ENCODE measurements at places on chromosomes 3 and 15. TPM values are rescaled to one million over a fixed set of nuclear protein-coding genes. Genes with fewer than 3 reads are reported as not detected.

The SERPINI2 gene
- 0.13 TPM for total RNA-seq

DNA sequence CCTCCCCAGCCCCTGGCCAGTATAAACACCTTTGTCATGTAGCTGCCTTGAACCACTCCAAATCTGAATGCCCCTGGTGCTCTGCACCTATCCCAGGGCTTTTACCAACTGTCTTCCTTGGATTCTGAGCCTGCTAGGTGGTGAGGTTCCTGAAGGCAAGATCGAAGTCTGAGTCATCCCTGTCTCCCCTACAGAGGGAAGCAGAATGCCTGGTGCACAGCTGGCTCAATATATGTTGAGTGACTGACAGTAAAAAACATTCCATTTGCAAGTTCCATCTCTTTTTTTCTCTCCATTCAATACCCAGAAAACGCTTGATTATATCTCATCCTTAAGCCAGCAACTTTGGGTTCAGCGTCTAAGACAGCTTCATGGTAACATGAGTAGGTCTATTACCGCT lies 24.7 kb downstream of the SLC24A1 start:
- H3K27me3 ChIP-seq = no peaks in the 10 kb centered on the region
- no peak overlapping the region for H3K27ac ChIP-seq
- no peak overlapping the region for H3K4me3 ChIP-seq
- no peaks in the 10 kb centered on the region for H3K4me1 ChIP-seq

The SEMA3G gene
- not detected for total RNA-seq

GRCh38 chr3:23776352-23776891 lies 29.3 kb upstream of the UBE2E1 start:
- no peak for DNase-seq
- no peak overlapping the region for H3K27ac ChIP-seq
- no peaks in the 10 kb centered on the region for H3K4me1 ChIP-seq
- no peaks in the 10 kb centered on the region for H3K36me3 ChIP-seq
- peaks cover 11% of the 10 kb centered on the region for H3K27me3 ChIP-seq

The EPHA3 gene
- total RNA-seq = not detected

DNA sequence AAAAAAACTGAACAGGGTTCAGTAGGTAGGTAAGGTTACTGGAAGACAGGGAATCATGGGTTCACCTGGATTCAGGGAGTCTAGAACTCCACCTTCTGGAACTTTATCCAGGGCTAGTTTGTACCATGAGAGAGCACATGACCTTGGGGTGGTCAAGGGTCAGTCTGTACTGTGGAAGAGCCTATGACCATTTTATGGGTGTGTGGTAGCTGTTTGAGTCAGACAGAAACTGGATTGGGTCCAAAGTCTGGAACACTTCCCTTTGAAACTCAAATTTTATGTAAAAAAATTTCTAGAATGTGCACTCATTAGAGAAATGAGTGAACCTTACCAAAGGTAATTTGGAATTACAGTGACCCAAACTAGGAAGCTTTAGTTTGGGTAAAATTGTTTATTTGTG lies 486.0 kb upstream of the AGTR1 start:
- H3K4me3 ChIP-seq = no peak overlapping the region
- H3K4me1 ChIP-seq = no peaks in the 10 kb centered on the region
- no peak overlapping the region for H3K27ac ChIP-seq
- no peaks in the 10 kb centered on the region for H3K36me3 ChIP-seq

DNA sequence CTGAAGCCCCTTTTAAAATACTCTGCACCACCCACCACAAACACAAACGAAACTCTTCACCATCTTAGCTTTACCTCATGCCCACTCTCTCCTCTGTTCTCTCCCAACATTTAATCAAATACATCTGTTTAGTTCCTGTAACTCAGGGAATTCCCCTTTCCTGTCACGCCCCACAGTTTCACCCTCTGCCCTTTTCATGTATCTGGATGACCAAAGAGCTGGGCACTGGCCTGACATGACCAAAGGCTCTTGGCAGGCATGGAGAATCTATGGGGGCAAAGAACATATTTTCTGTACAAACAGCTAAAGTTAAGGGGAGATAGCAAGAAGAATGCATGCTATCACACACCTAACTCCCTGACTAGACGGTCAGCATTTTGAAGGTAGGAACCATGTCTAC lies 270.0 kb downstream of the TBL1XR1 start:
- H3K4me3 ChIP-seq = no peak overlapping the region
- H3K27me3 ChIP-seq = no peaks in the 10 kb centered on the region
- H3K27ac ChIP-seq = no peak overlapping the region

- no peak for DNase-seq
- H3K27ac ChIP-seq = no peak overlapping the region
- no peaks in the 10 kb centered on the region for H3K27me3 ChIP-seq
- no peaks in the 10 kb centered on the region for H3K36me3 ChIP-seq
Observed at GRCh38 chr3:61606196-61606595, 44.8 kb downstream of the PTPRG start.

The TMEM207 gene
- total RNA-seq = not detected

The SLC24A5 gene
- total RNA-seq = not detected

The OXTR gene
- 1.2 TPM for total RNA-seq

The CPNE9 gene
- total RNA-seq = not detected

DNA sequence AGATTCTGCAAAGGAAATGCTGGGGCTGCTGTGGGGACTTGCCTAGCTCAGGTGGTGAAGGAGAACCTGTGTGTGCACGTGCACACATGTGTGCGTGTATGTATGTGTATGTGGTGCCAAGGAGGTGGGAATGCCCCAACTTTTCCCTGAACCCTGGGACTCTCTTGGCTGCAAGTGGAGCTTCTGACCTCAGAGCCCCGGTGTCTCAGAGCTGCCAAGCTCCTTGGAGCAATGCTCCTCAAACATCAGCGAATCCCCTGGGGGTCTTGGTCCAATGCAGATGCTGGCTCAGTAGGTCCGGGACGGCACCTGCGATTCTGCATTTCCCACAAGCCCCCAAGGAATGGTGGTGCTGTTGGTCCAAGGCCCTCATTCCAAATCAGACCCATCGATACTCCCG lies 5.8 kb upstream of the SLC6A20 start:
- H3K36me3 ChIP-seq = no peaks in the 10 kb centered on the region
- no peak for DNase-seq
- H3K27me3 ChIP-seq = peaks cover 27% of the 10 kb centered on the region
- no peaks in the 10 kb centered on the region for H3K4me1 ChIP-seq
- no peak overlapping the region for H3K27ac ChIP-seq

The GHSR gene
- total RNA-seq = not detected

The GOLGA6L25 gene
- not detected for total RNA-seq

GRCh38 chr3:194840661-194841514 lies 155.2 kb downstream of the FAM43A start:
- peaks cover 9% of the 10 kb centered on the region for H3K27me3 ChIP-seq
- H3K27ac ChIP-seq = no peak overlapping the region
- no peaks in the 10 kb centered on the region for H3K36me3 ChIP-seq

The CLDN1 gene
- total RNA-seq = 0.34 TPM

The IL17RE gene
- 0.72 TPM for total RNA-seq

DNA sequence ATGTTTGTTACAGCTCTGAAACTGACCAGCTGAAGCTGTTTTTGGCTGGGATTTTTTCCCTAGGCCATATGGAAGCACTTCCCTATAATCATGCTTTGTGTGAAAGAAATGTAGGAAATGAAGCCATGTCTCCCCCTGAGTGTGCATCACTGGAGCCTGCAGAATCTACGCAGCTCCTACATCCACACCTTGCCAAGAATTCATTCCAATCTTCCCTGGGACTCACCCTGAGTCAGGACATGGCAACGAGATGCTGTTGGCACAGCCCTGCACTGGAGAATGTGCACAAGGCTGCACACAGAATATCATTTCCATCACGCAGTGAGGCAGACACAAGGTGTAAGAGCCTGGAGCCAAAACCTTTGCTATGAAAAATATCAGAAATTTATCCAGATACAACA lies 189.5 kb downstream of the ADAMTSL3 start:
- no peak for DNase-seq
- no peaks in the 10 kb centered on the region for H3K27me3 ChIP-seq
- H3K36me3 ChIP-seq = no peaks in the 10 kb centered on the region
- no peak overlapping the region for H3K4me3 ChIP-seq

GRCh38 chr3:169694117-169694516 lies 30.6 kb upstream of the MECOM start:
- DNase-seq = no peak
- no peaks in the 10 kb centered on the region for H3K36me3 ChIP-seq
- H3K4me3 ChIP-seq = no peak overlapping the region

GRCh38 chr3:73766599-73767381 lies 142.0 kb upstream of the PDZRN3 start:
- no peaks in the 10 kb centered on the region for H3K4me1 ChIP-seq
- no peaks in the 10 kb centered on the region for H3K36me3 ChIP-seq
- H3K27ac ChIP-seq = no peak overlapping the region
- no peaks in the 10 kb centered on the region for H3K27me3 ChIP-seq
- H3K4me3 ChIP-seq = no peak overlapping the region

DNA sequence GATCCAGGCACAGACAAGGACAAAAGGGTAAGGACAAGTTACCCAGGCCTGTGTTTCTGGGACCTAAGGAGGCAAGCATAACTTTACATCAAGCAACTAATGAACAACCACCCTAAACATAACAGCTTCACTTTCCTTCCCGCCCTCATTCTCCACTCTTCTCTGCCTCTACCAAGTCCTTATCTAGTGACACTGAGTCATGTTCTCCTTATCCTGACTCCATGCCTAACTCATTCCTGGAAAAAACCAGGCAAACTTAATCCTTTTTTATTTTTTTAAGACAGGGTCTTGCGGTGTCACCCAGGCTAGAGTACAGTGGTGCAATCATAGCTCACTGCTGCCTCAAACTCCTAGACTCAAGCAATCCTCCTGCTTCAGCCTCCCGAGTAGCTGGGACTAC lies 44.5 kb downstream of the TMEM44 start:
- peaks cover 20% of the 10 kb centered on the region for H3K36me3 ChIP-seq
- H3K4me1 ChIP-seq = no peaks in the 10 kb centered on the region
- H3K4me3 ChIP-seq = no peak overlapping the region
- no peak for DNase-seq
- H3K27ac ChIP-seq = no peak overlapping the region

DNA sequence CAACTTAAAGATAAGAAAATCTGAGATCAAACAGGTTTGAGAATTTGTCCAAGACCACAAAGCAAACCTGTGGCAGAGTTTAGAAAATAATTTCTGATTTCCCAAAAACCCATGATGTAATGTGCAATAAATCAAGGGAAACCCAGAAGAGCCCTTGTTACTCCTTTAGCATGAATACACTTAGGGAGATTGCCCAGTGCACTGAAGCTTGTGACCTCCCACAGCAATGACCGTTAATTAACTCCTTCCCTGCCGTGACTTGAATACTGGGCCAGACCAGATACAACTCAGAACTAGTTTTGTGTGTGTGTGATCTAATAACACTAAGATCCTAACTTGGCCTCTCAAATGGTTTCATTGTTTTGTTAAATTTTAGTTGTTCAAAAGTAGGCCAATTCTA lies 2.5 kb downstream of the PRKAR2A start:
- peaks cover 13% of the 10 kb centered on the region for H3K4me1 ChIP-seq
- peak overlapping the region; percentile 79 for H3K27ac ChIP-seq
- peak overlapping the region; percentile 81 for H3K4me3 ChIP-seq
- no peaks in the 10 kb centered on the region for H3K27me3 ChIP-seq
- H3K36me3 ChIP-seq = no peaks in the 10 kb centered on the region

GRCh38 chr15:94412979-94413746 lies 181.8 kb downstream of the MCTP2 start:
- peak; percentile 1 for DNase-seq
- H3K4me1 ChIP-seq = no peaks in the 10 kb centered on the region

DNA sequence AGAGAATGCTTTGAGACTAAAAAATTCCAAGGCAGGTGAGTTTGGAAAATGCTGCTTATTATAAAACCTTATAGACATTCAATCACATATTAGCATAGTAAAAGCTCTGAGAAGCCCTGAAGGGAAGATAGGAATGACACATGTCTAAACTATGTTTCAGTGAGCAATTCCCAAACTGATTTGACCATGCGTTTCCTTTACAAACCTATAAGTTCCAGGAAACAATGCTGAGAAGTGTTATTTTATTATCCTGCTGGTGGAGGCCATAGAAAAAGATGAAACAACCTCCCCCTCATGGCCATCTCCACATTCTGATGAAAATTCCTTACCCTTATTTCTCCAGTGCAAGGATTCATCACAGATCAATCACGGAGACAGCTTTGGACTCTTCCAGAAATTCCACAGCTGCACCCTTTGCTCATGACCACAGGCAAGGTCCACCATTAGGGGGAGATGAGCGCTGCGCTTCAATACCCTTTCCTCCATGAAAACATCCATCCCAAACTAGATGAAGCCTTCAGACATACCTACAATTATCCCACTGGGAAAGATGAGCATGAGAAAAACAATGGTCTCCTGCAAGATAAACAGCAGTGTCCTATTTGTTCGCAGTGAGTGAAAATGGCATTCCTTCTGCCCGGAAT lies 372.1 kb downstream of the MAGI1 start:
- no peaks in the 10 kb centered on the region for H3K36me3 ChIP-seq
- H3K4me3 ChIP-seq = no peak overlapping the region
- H3K4me1 ChIP-seq = no peaks in the 10 kb centered on the region
- no peak for DNase-seq
- no peak overlapping the region for H3K27ac ChIP-seq
- H3K27me3 ChIP-seq = no peaks in the 10 kb centered on the region

GRCh38 chr15:99230867-99231266 lies 18.5 kb downstream of the TTC23 start:
- no peaks in the 10 kb centered on the region for H3K27me3 ChIP-seq
- H3K4me1 ChIP-seq = no peaks in the 10 kb centered on the region
- no peak overlapping the region for H3K27ac ChIP-seq
- no peak overlapping the region for H3K4me3 ChIP-seq
- no peaks in the 10 kb centered on the region for H3K36me3 ChIP-seq
- no peak for DNase-seq

- H3K27ac ChIP-seq = no peak overlapping the region
- H3K4me1 ChIP-seq = no peaks in the 10 kb centered on the region
- H3K36me3 ChIP-seq = no peaks in the 10 kb centered on the region
- no peak for DNase-seq
Observed at GRCh38 chr3:126524429-126524988, 554 bp downstream of the CHST13 start.

- DNase-seq = no peak
- no peaks in the 10 kb centered on the region for H3K27me3 ChIP-seq
- no peaks in the 10 kb centered on the region for H3K36me3 ChIP-seq
- no peaks in the 10 kb centered on the region for H3K4me1 ChIP-seq
- no peak overlapping the region for H3K27ac ChIP-seq
Observed at GRCh38 chr15:71043373-71043772, 71.9 kb upstream of the THSD4 start.

DNA sequence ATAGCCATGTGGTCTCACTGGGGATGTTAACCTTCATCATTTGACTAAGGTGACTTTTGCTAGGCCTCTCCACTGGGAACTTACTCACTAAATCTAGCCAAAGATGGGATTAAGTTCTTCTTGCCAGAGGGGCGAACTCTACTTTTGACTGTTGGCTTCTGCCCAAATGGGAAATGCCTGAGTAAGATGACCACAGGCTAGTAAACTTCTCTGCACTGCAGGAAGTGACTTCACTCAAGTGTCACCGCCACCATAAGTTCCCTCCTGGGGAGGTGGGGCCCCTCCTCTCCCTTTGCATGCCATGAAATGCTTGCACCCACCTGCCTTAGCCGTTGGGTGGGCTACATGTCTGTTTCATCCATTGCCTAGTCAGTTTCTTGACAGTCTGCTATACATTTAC lies 388.3 kb downstream of the FEZF2 start:
- no peaks in the 10 kb centered on the region for H3K27me3 ChIP-seq
- H3K36me3 ChIP-seq = no peaks in the 10 kb centered on the region
- DNase-seq = no peak
- no peaks in the 10 kb centered on the region for H3K4me1 ChIP-seq
- no peak overlapping the region for H3K4me3 ChIP-seq
